ENCODE measurements at places on chromosomes 16 and 17. TPM values are rescaled to one million over a fixed set of nuclear protein-coding genes. Genes with fewer than 3 reads are reported as not detected.

DNA sequence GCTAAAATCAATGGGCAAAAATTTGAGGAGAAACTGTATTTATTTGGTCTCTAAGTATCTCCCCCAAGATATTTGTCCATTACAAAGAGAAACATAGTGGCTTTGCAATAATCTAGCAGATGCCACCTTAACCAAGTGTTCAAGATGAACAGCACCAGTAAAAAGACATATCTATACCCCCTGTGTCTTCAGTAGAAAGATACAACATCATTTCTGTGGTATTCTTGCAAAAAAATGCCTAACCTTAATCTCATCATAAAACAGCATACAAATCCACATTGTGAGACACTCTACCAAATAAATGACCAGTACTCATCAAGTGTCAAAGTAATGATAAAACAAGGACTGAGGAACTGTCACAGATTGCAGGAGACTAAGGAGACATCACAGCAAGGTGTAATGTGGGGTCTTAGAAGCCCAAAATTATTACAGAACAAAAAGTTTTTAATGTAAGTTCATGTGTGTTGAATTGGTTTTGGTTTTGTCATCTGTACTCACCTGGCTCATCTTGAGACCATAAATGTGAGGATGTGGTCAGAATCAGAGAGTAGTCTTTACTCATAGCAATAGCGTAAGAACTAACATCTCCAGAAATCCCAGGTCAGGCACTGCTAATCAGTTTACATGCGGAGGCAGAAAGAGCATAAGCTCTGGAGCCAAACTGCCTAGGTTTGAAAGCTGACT, 77.2 kb downstream of the AATF start:
- H3K36me3 ChIP-seq: peaks cover 4% of the 10 kb centered on the region
- no peaks in the 10 kb centered on the region for H3K27me3 ChIP-seq
- no peak overlapping the region for H3K4me3 ChIP-seq
- peaks cover 6% of the 10 kb centered on the region for H3K4me1 ChIP-seq
- no peak for DNase-seq

- peaks cover 4% of the 10 kb centered on the region for H3K27me3 ChIP-seq
- no peak overlapping the region for H3K4me3 ChIP-seq
- no peaks in the 10 kb centered on the region for H3K36me3 ChIP-seq
- H3K4me1 ChIP-seq: peaks cover 9% of the 10 kb centered on the region
- no peak for DNase-seq
Observed at GRCh38 chr16:52193441-52193840, 353.5 kb downstream of the TOX3 start.

DNA sequence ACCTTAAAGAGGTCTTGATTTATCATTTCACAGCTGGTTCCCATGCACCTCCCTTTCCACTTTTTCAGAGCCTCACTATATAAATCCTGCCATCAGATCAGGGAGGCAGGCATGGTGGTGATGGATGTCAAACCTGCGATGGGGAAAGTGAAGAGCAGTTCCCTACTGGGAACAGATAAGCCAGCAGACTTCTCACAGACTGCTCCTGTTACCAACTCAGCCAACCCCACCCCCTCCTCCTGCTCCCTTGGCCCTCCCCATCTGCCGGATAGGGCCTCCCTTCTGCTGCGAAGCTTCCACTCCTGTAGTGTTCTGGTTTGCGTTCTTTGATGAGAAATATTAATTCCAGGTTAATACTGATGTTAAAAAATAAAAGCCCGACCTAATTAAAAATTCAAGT, 232.1 kb downstream of the STX8 start:
- H3K4me3 ChIP-seq: no peak overlapping the region
- DNase-seq: no peak
- no peaks in the 10 kb centered on the region for H3K27me3 ChIP-seq
- H3K27ac ChIP-seq: no peak overlapping the region
- peaks cover 4% of the 10 kb centered on the region for H3K36me3 ChIP-seq
- peaks cover 25% of the 10 kb centered on the region for H3K4me1 ChIP-seq

The KRT25 gene
- not detected for total RNA-seq

The KRTAP2-3 gene
- not detected for total RNA-seq

The CD19 gene
- not detected for total RNA-seq

The TBX4 gene
- total RNA-seq: not detected

The CIBAR2 gene
- 0.80 TPM for total RNA-seq

The AOC2 gene
- total RNA-seq: 4.3 TPM

The NEK8 gene
- total RNA-seq: 16.8 TPM

The FNDC8 gene
- total RNA-seq: not detected
